Activated CD4-positive, alpha-beta T cell treated with anti-CD3 and anti-CD28 coated beads for 4 hours (primary cell): ENCODE measurements at places on chromosomes 16 and 17.
A peak's percentile ranks its signal among the peaks of the same experiment; 100 is the strongest.

DNA sequence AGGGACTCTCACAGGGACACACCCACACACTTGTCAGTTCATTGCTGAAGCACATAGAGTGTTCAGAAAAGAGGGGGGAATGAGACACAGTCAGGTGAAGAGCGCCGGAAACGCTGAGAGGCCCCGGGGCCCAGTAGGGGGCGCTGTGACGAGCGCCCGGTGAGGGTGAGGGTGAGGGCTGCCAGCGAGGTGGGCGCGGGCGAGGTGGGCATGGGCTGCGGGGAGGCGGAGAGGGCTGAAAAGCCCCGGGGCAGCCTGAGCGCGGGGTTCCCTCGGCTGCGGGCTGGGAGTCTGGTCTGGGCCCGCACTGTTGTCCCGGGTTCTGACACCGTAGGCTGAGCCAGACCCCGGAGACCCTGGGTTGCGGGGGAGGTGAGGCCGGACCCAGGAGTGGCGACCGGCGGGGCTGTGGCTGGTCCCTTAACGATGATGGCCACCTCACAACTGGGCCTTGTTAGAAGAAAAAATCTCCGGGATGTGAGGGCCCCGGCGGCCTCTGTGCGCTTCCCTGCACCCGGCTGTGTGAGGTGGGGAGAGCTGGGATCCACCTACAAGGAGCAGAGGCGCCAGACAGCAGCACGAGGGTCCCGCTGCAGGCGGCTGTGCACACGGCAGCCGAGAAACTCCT is 91.4 kb downstream of the C16orf78 start:
- peak; percentile 17 for DNase-seq

- no peak for DNase-seq
Observed at GRCh38 chr16:59878999-59879398, 1144.9 kb upstream of the GOT2 start.

DNA sequence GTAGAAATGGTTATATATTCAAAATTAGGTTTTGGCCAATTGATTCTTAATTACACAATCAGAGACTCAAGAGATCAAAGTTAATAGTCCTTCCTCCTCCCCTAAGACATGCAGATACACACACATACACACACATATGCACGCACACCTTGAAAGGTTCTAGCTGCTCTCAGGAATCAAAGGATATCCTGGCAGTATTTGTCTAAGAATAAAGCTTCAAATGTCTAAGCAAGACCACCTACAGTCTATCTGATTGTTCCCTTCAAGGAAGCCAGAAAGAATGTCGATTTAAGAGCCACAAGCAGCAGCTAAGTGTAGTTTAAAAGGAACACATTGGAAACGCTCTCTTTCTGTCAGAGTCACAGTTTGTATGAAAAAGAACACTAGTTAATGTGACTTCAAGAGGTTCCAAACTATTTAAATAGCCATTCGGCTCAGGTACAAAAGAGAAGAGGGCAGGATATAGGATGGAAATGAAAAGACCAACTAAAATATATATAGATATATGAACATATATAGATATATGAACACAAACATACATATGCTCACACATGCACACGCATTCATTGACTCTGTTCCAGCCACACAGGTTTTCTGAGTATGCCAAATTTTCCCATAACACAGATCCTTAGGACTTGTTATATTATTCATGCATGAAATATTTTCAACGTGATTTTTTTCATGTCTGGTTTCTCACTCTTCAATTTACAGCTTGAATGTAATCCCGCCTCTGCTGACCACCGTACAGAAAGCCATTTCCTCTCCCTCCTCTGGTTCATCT is 79.0 kb downstream of the CDH8 start:
- DNase-seq = no peak

DNA sequence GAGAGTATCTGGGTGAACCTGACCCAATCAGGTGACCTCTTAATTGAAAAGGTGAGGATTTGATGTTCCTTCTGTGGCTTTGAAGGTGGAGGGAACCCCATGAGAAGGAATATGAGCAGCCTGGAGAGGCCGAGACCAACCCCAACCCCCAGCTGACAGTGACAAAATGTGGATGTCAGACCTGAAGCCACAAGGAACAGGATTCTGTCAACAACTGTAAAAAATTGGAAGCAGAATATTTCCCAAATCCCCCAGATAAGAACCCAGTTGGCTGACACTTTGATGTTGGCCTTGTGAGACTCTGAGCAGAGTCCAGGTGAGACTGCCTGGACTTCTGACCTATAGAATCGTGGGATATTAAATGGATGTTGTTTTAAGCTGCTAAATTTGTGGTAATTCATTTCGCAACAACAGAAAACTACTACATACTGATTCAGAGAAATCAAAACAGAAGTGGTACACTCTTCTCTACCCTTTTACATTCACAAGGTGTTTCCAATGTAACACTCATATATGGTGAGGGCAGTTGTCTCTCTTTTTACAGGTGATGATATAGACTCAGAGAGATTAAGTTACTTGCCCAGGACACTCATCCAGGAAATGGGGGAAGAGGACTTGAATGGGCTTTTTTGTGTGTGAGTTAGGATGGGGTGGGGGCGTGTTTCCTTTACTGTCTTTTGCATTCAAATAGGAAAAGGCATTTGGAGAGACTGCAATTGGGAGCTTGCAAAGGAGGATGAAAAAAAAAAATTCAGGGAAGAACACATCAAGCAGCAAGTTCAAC is 29.8 kb upstream of the SALL1 start:
- DNase-seq = no peak

- no peak for DNase-seq
Observed at GRCh38 chr17:44997733-44998520, 29.8 kb upstream of the C1QL1 start.

DNA sequence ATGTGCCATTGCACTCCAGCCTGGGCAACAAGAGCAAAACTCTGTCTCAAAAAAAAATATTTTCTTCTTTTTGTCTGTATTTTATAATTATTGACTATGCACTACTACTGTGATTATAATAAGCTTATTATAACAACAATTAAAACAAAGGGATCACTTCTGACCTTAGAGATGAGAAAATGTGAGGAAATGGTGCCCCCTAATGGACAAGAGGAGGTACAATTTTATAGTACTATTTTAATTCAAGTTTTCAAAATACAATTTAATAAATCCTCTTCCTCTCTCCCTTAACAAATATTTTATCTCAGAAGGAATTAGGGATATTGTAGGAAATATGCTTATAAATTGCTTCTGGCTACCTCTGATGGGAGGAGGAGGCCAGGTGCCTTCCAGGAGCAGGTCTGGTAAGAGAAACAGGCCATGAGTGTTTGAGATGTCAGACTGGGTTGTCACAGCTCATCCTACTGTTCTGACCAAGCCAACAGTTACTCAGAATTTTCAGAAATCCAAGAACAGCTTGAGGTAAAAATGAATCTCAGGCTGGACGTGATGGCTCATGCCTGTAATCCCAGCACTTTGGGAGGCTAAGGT is 14.0 kb downstream of the VPS53 start:
- DNase-seq = no peak

DNA sequence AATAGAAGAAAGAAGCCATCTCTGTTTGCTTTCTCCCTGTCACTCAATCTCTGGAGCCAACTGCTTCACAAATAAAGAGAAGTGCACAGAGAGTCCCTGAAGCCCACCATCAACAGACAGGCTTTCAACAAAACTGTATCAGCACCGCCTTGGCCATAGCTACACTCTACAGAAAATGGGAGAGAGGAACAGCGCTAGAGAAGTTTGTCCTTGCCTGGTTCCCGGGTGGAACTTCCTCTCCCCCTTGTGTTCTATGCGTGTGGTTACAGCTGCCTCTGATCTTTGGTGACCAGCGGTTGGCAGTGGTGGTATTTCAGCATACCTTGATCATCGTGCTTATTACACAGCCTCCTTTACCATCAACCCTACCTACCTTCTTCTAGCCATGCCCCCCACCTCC is 91.4 kb upstream of the CCL2 start:
- no peak for DNase-seq

DNA sequence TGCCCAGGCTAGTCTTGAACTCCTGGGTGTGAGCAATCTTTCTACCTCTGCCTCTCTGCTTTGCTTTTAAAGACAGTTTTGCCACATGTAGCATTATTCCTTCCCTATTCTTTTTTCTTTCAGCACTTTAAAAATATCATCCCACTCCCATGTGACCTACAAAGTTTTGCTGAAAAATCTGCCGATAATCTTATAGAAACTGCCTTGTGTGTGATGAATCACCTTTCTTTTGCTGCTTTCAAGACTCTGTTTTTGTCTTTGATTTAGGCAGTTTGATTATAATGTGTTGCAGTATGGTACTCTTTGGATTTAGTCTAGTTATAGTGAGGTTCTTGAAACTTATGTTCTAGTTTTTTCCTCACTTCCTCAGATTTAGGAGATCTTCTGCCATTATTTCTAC is 142.0 kb upstream of the KIF2B start:
- DNase-seq = no peak

GRCh38 chr17:15744885-15745284 is 12.8 kb downstream of the TBC1D26 start:
- DNase-seq = no peak

DNA sequence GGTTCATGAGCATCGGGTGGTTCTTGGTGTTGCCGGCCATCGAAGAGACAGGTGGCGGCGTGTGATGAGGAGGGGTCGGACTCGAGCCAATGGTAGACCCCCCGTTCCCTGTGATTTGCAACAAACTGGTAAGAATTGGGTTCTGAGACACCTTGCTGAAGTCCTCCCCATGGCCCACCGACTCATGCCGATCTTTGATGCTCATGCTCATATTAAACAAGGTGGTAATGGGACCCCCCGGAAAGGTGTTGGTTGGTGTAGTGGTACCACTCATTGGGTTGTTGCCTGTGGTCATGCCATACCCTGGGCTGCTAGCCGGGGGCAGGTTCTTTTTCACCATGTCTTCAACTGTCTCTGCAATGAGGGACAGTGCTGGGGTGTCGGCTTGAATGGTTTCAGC is 8.9 kb upstream of the FBXL20 start:
- DNase-seq = no peak

GRCh38 chr16:81265658-81266451 is 27.4 kb downstream of the BCO1 start:
- no peak for DNase-seq

DNA sequence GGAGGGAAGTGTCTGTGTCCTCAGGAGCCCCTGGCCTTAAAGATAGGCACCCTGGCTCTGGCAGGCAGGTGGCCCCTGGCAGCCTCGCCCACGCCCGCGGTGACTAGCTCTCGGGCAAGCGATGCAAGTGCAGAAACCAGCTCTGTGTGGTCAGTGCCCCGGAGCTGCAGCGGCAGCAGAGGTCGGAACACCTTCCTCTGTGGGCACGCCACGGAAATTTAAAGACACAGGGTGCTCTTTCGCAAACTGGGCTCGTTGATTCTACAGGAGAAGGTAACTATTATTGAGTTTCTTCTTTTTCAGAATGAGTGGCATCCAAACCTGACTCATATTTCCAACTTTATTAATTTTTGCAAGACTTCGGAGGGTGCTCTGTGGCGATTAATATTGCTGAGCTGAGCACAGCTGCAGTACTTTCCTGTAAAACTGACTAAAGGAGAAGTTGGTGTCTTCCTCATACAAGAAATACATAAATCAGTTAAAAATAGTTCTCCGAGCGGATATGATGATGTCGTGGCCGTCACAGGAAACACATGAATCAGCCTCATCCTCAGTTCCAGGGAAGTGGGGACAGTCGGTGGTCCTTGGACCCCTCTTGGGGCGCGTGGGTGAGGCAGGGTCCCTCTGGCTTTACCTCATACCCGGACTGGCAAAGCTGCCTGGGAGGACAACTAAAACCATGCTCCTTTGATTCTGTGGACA is 120.2 kb downstream of the METRNL start:
- DNase-seq = peak; percentile 33

- no peak for DNase-seq
Observed at GRCh38 chr17:83124871-83125514, 45.6 kb downstream of the METRNL start.

- no peak for DNase-seq
Observed at GRCh38 chr16:68363658-68364521, 53.1 kb downstream of the PRMT7 start.

DNA sequence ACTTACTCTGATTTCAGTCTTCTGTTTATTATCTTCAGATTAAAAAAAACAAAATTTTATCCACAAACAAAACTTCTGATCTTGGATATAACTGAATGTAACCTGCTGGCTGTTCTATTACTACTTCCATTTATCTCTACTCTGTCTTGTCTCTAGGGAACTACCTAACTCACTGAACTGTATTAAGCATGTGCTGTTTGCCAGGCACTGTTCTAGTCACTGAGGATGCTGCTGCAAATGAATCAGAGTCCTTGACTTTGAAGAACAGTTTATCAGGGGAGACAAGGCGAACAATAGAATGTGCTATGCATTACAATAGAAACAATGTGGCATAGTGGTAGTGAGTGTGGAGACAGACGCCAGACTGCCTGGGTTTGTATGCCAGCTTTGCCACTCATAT is 2.3 kb upstream of the ANKRD40 start:
- no peak for DNase-seq

DNA sequence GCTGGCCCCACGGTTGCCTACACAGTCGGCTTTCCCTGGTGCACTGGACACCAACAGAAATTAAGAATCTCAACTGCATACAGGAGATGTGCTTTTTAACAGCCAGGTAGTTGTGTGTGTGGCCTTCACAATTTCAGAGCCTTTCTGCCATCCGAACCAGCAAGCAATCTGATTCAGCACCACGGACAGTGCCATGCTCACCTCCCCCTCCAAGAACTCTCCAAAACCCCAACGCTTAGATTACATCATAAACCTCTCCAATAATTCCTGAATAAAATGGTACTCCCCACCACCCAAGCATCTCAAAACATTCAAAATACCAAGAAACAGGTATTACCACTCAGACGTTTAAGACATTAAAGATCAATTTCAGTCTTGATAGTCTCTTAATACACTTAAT is 31.8 kb downstream of the USP7 start:
- DNase-seq = peak; percentile 35

DNA sequence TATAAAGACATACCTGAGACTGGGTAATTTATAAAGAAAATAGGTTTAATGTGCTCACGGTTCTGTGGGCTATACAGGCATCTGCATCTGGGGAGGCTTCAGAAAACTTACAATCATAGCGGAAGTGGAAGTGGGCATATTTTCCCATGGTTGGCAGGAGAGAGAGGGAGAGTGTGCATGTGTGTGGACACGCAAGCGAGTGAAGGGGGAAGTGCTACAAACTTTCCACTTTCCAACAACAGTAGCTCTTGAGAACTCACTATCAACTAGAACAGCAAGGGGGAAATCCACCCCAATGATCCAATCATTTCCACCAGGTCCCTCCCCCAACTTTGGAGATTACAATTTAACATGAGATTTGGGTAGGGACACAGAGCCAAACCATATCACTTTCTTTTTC is 11.1 kb downstream of the TAOK1 start:
- no peak for DNase-seq

DNA sequence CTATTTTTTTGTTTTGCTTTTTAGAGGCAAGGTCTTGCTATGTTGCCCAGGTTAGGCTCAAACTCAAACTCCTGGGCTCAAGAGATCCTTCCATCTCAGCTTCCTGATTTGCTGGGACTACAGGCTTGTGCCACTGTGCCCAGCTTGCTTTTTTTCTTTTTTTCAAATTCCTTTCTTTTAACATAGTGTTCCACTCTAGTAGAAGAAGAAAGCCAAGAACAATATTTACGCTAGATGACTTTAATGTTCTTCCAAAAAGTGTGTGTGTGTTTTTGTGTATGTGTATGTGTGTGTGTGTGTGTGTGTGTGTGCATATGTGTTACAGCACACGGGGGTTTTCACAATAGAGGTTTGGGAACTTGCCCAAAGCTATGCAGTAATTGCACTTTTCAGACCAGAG is 10.7 kb upstream of the UMOD start:
- no peak for DNase-seq

GRCh38 chr17:29180034-29180787 is at the start of gene MYO18A:
Gene MYO18A (minus strand): TSS chr17:29180398. CDS start chr17:29166940, 13,458 bp downstream.
- DNase-seq = peak; percentile 74
